ENCODE measurements at places on chromosomes 7 and 10. TPM values are rescaled to one million over a fixed set of nuclear protein-coding genes. Genes with fewer than 3 reads are reported as not detected.

LRIT1 gene
- total RNA-seq: not detected

COL26A1 gene
- 0.67 TPM for total RNA-seq

OR2A42 gene
- total RNA-seq: not detected

ERV3-1 gene
- total RNA-seq: 3.5 TPM

TBX20 gene
- total RNA-seq: 1.6 TPM

IFIT5 gene
- 12.2 TPM for total RNA-seq

CYP2C9 gene
- not detected for total RNA-seq

DNAJC1 gene
- total RNA-seq: 26.6 TPM

MRC1 gene
- 0.02 TPM for total RNA-seq

SPDYE16 gene
- not detected for total RNA-seq

GPER1 gene
- total RNA-seq: 1.4 TPM

GPR85 gene
- not detected for total RNA-seq

SAMD9 gene
- total RNA-seq: 2.5 TPM

THNSL1 gene
- total RNA-seq: 4.7 TPM

Measured in A549 treated with dexamethasone at 1 μM for 4 hours (cell line).